COLO829 (cell line): ENCODE measurements at places on chromosomes 5 and 9.

DNA sequence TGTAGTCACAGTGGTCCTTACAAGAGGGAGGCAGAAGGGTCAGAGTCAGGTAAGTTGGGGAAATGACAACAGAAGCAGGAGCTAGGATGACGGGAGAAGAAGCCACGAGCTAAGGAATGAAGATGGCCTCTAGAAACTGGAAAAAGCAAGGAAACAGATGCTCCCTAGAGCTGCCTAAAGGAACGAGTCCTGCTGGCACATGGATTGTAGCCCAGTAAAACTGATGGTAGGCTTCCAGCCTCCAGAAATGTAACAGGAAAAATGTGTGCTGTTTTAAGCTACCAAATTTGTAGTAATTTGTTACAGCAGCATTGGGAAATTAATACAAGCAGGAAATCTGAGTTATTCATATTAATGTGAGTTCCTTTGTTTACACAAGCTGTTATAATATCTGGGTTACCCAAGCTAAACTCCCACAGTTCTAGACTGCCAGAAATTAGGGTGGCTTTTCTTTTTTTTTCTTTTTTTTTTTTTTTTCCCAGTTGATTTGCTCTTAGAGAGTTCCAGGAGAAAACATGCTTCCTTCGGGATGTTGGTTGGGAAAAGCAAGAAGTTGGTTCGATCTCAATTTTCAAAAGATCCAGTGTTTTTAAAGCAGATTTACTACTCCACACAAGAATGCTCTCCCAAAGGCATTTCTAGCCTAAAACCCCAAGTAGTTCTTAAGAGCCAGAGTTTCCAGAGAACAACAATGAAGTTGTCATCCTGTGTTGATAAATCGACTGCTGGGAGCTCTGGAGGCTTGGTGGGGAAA lies 400.0 kb upstream of the SLC24A2 start:
- DNase-seq = no peak

GRCh38 chr9:94870793-94871558 lies 144.5 kb downstream of the AOPEP start:
- DNase-seq = no peak

DNA sequence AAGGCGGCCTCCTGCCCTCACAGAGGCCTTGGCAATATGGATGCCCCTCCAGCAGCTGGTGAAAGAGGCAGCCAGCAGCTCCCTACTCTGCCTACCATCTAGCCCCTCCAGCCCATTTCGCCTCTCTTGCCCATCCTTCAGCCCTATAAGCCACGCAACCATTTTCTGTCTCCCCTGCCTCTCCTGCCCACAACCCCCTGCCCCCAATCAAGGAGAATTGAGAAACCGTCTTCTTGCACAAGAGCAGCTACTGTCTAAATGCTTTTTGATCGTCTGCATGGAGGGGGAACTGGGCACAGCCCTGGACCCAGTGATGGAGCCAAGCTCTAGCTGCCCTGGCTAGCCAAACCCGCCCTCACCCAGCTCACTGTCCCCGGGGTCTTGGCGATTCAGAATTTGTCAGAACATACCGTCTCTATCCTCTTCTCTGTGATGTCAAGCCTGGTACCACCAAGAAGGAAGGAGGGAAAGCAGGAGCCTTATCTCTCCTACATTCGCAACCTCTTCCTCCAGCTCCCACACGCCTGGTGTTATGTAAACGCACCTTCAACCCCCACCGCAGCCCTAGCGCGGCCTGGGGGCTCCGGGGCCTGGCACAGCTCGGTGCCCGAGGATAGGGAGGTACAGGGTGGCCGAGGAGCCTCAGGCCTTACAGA lies 1.2 kb downstream of the SPRY4 start:
- DNase-seq = no peak

DNA sequence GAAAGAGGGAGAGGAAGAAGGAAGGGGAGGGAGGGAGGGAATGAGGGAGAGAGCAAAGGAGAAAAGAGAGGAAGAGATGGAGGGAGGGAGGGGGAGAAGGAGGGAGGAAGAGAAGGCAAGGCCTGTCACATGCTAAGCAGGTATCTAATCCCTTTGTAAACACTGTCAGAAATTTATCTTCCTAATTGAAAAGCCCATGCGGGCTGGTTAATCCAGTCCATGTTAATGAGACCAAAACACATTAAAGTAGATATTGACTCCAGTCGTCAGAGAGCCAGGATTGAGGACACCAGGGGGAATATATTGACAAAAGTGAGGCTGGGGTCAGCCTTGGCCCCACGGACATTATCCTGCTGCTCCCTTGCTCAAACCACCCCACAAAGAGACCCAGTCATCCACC lies 37.4 kb upstream of the ALDH1B1 start:
- no peak for DNase-seq
